Myocyte (in vitro differentiated cells): ENCODE measurements at places on chromosomes 1 and 21. TPM values are rescaled to one million over a fixed set of nuclear protein-coding genes. Genes with fewer than 3 reads are reported as not detected.

DNA sequence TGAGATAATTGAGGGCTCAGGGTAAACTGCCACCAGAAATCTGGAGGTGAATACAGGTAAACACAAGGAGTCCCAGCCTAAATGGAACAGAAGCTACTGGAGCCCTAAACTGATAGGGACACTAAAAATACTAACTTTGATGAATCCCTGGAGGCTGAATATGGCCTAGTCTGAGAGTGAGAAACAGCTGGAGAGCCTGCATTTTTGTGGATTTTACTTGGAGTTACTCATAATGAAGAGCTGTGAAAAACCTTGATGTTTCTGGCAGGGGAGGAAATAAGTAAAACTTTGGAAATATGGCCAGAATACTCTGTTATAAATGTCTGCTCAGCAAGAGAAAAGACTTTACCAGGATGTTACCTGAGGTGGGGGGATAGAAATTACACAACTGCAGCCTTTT is 164.4 kb downstream of the LIPI start:
- peak; percentile 40 for DNase-seq

- peak; percentile 81 for DNase-seq
Observed at GRCh38 chr1:172449585-172450523, 6.0 kb upstream of the PIGC start.

DNA sequence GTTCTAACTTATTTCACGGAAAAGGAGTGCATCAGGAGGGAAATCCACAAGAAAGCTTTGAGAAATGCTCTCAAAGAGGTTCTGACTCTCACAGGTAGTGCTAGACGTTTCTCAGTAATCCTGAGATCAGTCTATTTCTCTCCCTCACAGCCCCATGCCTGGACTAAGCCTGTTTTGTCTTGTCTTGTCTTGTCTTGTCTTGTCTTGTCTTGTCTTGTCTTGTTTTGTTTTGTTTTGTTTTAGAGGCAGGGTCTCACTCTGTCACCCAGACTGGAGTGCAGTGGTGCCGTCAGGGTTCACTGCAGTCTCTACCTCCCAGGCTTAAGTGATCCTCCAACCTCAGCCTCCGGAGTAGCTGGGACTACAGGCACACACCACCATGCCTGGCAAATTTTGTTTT is 133.3 kb upstream of the SGIP1 start:
- DNase-seq, result no peak

NES gene
- total RNA-seq, result 1,770 and 2,264 TPM in 2 replicates

GPR157 gene
- total RNA-seq, result 2.1 and 2.8 TPM in 2 replicates
